ENCODE measurements at places on chromosomes 7 and 10.

DNA sequence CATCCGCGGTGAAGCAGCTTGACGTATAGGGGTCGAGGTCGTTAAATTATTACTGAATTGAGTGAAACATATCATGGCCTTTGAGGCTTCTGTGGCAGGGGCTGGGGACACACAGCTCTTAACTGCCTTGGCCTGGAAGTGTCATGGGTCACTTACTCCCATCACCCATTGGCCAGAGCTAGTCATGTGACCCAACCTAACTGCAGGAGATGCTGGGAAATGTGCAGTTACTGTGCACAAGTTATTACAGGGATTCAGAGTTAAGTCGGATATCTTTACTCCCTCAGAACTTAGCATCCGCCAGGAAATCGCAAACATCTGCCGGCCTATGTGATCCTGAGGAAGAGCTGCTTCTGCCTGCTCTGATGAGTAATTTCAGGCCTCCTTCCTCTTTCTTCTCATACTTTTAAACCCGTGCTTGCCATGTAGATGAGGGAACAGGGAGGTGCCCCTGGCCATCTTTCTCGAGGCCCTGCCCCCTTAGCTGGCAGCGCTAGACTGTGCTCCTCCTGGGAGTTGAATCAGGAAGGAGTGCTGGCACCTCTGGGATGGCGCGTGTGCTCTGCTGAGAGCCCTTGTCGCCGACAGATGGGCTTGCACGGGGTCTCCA, 203.6 kb downstream of the TCF7L2 start:
- DNase-seq, result no peak

DNA sequence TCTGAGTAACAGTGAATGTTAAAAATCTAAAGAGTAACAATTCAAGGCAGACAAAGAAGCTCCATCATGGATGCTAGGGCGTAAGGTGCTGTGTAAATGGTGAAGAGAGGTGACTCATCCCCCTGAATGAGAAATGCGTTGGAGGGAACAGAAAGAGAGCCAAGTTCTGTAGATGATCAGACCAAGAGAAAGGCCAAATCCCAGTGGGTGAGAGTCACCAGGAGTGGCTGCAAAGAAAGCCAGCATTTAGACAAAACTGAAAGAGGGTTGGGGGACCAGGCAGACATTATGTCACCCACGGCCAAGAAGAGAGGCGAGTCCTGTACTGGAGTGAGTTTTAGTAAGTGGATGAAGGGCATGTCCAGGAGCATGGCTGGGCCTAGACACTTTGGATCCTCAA, 153.1 kb downstream of the TRIL start:
- no peak for DNase-seq

DNA sequence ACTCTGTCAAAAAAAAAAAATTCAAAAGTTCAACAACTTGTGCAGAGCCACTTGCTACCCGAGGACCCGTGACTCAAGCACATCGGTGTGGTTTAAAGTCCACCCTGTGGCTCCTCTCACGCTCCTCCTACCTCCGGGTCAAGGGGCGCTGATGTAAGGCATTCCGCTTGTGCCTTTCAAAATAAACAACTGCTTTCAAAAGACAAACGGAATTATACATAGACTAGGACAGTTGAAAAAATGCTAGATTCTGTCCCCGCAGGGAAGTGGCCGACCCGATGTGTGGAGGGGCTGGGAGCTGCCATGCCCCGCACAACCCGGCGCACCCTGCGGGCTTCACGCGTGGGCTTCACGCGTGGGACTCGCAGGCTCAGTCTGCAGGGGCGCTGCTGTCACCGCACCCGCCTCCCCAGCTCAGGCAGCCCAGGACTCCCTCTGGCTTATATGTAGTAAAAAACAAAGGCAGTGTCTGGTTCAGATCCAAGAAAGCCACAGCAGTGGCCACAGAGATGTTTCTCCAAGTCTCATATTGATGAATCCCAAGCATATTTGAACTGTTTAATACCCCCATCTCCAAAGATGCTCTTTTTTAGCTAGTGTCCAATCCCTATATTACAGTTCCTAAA, 239.7 kb upstream of the INHBA start:
- DNase-seq, result no peak

GRCh38 chr10:106179430-106179829, 985.1 kb downstream of the SORCS1 start:
- DNase-seq, result no peak

DNA sequence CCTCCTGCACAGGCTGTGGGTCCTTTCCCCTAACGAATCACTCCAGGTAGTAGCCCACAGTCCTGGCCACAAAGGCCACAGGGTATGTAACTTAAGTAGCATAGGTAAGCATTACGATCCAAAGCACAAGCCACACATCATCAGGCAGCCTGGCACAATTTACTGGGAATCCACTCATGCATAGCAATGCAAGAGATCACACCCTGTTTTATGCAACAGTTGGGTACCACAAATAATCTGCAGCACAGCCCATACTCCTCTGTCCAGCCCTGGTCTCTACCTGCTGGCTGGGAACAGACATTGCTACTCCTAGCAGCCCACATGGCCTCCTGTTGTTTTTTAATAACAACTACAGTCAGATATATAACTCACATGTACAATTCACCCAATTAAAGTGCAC, 34.3 kb downstream of the SRPK2 start:
- DNase-seq, result no peak

- DNase-seq, result no peak
Measured at GRCh38 chr10:49383853-49384252, 12.0 kb downstream of the DRGX start.

DNA sequence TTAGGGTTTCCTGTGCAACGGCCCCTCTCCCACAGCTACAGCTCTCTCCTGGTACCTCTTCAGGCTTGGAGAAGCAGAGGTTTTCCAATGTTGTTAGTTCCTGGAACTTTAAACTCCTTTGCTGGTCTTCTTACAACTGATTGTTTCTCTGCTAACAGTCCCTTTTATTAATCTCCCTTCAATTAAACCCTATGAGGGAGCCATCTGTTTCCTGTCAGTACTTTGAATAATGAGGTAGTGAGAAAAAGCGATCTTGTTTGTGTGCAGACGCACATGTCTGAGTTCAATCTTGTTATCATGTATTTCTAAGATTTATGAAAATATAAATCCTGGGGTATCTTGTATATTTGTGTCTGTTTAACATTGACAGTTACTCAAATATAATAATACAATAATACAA, 102.4 kb downstream of the MDFIC start:
- DNase-seq, result no peak

- DNase-seq, result no peak
Measured at GRCh38 chr7:116315803-116316202, 105.5 kb downstream of the TES start.

DNA sequence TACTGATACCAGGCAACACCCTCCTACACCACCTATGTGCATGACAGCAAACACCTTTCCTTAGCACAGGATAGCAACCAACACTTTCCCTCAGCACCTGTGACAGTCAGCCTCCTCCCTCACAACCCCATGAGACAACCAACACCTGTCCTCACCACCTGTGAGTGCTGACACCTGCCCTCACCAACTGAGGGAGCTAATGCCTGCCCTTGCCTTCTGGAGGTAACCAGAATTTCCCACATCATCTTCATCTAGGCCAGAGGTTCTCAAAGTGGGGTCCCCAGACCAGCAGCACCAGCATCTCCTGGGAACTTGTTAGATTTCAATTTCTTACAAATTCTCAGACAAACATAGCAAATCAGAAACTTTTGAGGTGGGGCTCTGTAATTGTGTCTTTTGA, 112.5 kb downstream of the GRID1 start:
- no peak for DNase-seq

DNA sequence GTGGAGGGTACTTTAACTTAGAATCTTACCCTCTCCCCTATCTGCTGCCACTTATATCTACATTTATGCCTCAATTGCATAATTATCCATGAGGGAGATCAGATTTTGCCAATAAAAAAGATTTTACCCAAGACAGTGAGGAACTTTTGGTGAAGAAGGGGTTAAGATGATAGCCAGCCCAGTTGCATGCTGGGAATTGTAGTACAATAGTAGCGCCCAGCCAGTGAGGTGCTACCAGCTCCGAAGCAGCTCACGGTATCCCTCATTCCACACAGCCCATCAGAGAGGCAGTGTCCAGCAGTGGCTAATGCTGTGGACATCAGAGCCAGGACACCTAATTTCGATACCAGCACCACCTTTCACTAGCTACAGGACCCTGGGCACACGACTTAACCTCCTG, 5.9 kb upstream of the LGI1 start:
- DNase-seq, result no peak
